ENCODE measurements at places on chromosomes 1 and 21.

GRCh38 chr21:45248893-45249381, 38.8 kb downstream of the POFUT2 start:
- DNase-seq: no peak

GRCh38 chr1:220513834-220514233, 14.1 kb upstream of the MARK1 start:
- no peak for DNase-seq

DNA sequence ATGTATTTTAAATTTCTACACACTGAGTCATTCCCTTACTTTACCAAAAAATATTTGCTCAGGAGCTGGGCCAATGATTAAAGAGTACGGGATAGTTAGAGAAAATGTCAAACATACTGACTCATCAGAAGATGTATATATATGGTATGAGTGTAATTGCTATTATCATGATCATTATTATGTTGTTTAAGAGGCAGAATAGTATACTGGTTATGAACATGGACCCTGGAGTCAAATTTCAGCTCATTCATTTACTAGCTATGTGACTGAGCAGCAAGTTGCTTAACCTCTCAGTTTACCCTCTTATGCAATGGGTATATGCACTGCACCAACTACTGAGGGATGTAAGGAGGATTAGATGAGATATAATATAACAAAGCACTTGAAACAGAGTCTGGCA, 41.2 kb upstream of the USH2A start:
- no peak for DNase-seq

DNA sequence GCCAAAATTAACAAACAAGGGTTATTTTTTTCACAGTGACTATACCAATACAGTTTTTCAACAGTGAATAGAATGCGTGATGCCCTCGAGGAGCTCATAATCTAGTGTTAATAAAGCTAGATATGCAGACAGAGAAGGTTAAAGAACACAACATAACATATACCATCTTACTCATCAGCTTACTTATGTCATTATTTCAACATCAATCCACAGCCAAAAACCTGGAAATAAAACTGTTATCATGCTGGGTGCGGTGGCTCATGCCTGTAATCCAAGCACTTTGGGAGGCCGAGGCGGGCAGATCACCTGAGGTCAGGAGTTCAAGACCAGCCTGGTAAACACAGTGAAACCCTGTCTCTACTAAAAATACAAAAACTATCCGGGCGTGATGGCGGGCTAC, 6.1 kb downstream of the STX6 start:
- no peak for DNase-seq

- DNase-seq: no peak
Observed at GRCh38 chr21:38626306-38626705, 128.0 kb upstream of the ERG start.

DNA sequence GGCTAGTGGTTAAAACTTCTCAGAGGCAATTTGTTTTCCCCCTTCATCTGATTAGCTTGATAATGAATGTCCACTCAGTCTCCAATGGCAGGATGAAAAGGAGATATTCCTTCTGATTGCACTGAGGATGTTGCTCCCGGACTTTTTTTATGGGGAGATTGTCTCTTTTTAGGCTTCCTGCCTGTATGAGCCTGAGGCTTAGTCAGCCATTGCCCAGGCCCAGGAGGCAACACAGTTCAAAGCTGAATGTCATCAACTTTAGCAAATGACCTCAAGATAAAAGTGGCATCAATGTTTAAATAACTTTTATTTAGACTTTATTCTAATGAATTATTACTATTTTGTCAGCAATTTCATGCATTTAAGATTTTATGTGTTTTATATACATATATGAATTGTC, 162.9 kb upstream of the PTBP2 start:
- DNase-seq: no peak

DNA sequence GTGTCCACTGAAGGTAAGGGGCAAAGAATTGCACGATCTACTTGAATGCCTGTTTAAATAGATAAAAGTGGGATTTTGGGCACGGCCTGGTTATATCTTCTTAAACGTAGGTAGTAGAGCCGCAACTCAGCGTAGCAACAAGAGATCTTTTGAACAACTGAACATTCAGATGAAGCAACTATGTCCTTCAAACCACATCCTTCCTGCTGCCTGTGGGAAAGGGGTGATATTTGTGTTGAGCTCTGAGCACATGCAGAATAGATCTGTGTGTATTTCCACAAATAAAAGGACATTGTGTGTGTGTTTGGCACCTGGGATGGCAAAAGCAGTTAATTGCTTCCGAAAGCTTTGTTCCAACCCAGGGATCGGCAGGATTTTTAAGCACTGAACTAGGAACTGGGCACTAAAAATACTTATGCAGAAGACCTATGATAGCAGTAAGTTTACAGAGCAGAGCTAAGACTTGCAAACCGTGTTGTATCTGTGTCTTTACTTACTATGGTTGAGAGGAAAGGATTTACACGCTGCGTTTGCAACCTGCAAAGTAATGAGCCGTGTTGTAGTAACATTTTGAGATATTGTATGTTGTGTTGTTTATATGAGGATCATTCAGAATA, 333.4 kb downstream of the CHRM3 start:
- no peak for DNase-seq

- no peak for DNase-seq
Observed at GRCh38 chr1:152380932-152381331, 21.1 kb upstream of the FLG2 start.

DNA sequence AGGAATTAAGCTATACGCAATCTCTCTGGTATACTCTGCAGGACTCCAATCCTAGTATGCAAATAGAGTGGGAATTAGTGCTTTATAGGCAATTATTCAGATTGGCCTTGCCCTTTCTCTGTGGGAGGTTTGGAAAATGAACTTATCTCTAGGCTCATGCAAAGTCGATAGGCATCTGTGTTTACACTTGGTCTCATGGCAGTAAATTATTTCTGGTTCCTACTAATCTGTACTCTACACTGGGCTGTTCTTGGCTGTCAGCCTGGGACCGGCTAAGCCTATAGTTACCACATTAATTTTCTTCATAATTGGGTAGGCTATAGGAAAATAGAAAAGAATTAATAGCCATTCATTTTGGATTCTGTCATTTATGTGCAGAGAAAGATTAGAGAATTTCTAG, 544.6 kb downstream of the AMY1C start:
- no peak for DNase-seq

- no peak for DNase-seq
Observed at GRCh38 chr1:171160639-171161354, 24.3 kb upstream of the FMO2 start.

- no peak for DNase-seq
Observed at GRCh38 chr21:15397258-15397657, 332.5 kb upstream of the NRIP1 start.

DNA sequence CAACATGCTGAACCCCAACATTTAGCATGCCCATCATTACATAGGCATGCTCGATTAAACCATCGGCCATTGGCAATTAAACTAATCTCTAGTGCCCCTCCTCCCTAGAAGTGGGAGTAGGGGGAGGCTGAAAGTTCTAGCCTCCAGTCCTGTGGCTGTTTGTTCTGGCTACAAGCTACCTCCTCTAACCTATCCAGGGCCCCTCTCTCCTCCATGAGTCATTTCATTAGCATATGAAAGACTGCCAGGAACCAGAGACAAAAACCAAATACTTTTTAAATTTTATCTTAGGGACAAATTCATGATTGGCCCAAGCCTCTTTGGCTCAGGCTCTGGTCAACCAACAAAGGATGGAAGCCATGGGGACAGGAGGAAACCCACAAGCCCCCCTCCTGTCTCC, 231.1 kb downstream of the CACNA1E start:
- DNase-seq: no peak

DNA sequence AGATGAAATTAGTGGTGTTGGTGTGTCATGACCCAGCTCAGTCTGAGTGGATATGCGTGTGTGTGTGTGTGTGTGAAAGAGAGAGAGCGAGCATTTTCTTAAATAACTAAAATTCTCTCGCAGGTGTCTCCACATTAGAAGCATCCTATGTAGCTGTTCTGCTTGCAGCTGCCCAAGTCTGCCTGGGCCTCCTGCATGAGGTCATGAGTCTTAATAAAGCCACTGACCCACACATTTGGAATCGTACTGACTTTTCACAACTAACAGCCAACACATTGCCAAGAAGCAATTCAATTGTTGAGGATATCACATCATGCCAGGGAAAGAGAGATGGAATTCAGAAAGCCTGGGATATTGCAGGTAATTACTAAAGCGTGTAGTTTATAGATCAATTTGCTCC, 238.2 kb upstream of the AJAP1 start:
- DNase-seq: no peak

GRCh38 chr1:1118876-1119220, 3.0 kb upstream of the C1orf159 start:
- no peak for DNase-seq

GRCh38 chr1:164564378-164564777, 5.4 kb downstream of the PBX1 start:
- DNase-seq: no peak

DNA sequence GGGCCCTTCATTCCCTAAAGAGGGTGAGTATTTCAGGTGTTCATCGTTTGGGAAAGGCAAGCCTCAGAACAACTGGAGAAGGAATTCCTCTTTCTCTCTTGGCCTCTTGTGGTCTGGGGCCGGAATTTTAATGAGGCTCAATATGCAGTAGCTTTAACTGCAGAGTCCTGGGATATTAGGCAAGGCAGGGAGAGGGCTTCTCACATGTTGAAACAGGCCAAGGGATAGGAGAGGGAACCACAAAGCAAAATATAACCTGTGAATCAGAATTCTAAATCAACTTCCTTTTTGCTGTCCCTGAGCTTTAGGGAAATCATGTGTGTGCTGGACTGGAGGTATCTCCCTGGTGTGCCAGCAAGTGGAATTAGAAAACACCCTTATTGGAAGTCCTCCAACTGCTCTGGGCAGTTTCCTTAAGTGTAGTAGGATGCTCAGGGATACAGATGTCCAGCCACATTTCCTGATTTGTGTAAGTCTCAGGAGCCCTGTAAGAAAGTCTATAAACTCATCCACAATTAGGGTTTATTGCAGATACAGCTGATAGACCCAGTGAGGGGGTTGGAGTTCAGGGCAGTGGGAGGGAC, 215.8 kb upstream of the ZRANB2 start:
- DNase-seq: no peak

- DNase-seq: no peak
Observed at GRCh38 chr1:201020721-201021629, 2.5 kb downstream of the KIF21B start.
